ENCODE measurements at places on chromosomes 6 and 20.

DNA sequence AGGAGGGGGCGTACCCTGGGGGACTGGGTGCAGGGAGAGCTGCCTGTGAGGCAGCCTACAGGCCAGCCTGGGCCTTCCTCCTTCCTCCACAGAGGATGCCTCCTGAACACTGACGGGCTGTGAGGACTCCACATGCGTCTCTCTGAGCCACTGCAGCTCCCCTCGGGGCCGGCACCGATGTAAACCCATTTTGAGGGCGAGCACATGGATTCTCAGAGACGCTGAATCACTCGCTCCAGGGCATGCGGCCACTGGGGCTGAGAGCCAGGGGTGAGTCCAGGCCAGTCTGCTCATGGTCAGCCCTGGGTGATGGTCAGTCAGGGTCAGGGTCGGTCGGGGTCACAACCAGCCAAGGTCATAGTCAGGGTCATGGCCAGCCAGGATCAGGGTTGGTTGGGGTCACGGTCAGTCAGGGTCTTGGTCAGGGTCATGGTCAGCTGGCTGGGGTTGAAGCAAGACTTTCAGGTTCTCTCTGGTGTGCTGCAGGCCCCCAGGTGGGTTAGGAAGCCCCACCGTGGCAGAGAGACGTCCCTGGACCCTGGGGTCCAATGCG, 14.7 kb upstream of the RBBP8NL start:
- DNase-seq, result no peak

DNA sequence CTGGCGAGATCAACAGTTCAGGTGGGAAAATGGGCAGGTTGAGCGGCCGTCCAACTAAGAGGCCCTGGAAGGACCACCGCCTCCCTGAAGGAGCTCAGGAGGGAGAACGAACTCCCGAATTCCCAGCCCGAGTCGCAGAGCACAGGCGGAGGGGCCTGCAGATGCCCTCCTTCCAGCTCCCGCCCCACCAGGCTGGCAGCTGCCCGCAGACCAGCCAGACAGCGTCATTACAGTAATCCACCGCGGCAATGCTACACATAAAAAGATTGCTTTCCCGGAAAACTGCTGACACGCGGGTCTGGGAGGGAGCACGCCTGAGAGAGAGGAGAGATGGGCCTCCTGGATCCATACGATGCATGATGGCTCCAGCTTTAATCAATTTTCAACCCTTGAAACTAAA, 30.5 kb upstream of the SLCO4A1 start:
- no peak for DNase-seq

DNA sequence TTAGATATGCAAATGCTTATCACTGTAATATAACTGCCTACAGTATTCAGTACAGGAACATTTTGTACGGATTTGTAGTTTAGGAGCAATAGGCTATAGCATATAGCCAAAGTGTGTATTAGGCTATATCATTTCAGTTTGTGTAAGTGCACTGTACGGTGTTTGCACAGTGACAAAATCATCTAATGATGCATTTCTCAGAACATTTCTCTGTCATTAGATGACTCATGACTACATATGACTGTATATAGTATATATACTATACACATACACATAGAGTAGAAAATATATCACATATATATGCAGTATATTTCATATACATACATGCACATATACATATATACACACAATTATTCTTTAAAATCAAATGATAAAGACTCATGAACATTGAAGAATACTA, 158.4 kb downstream of the PTCHD4 start:
- no peak for DNase-seq

DNA sequence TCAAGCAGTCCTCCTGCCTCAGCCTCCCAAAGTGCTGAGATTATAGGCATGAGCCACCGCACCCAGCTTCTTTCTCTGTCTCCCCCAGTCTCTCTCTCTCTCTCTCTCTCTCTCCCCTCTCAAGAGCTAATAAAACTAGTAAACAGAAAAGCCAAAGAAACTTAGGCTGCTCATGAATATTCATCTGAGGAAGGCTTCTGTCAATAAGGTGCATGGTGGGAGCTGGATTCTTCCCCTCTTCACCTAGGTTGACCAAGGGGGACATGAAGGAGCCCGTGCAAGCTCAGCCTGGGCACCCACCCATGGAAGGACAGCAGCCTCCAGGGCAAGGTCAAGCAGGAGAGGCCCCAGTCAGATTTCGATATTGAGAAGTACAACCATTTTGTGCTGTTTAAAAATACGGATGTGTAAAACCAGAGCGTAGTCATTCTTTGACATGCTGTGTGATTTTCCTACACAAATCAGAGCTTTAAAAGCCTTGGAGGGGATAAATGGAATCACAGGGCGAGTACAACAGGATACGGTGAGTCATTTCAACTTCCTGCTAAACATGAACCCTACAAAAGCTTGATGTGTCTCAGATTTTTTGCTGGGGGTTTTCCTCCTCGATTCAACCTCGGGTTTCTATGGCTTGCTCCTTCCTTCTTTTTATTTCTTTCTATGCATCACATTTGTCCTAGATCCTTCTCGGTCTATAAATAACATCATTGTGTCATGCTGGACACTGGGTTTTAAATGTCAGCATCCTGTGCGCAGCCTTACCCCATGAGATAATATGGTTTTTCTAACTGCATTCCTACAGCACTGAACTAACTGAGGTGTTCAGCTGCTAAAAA, 368.9 kb upstream of the JARID2 start:
- no peak for DNase-seq

GRCh38 chr6:81063891-81064290, 688.6 kb downstream of the TENT5A start:
- no peak for DNase-seq
